Astrocyte of the spinal cord (primary cell): ENCODE measurements at places on chromosomes 11 and 22.

GRCh38 chr11:13942971-13943381, 19.5 kb upstream of the SPON1 start:
- peak; percentile 66 for DNase-seq

DNA sequence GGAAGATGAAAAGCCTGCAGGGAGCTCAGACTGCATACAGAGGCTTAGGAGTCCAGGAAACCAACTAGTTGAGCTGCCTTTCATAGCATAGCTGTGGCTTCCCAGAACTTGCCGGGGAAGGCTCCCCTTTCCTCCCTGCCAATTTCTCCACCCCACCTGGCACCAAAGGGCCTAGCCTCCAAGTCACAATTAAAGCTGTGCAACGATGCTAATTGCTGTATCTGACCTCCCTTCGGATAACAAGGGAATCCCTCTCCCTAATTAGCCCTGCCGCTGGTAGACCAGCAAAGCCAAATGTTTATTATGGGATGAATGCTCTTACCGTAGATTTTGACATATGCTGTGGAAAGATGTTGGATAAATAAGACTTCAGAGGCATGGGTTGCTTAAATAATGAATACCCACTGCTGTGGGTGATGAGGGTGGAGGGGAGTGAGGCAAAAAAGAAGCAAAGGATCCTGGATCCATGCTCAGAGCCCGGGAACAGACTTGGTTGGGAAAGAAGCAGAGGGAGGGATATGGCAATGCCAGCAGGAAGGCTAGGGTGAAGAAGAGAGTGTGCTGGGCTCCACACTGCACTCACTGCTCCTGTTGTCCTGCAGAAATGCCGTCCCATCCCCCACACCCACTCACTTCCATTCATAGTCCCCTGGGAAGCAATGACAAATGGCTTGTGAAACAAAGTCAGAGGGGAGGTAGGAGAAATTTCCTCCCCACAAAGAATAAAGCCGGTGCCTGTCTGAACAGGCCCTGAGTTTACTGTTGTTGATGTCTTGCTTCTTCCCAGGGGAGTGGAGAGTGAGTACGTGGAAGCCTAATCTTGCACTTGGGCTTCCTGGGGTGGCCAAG, 608.1 kb upstream of the CADM1 start:
- DNase-seq: no peak

DNA sequence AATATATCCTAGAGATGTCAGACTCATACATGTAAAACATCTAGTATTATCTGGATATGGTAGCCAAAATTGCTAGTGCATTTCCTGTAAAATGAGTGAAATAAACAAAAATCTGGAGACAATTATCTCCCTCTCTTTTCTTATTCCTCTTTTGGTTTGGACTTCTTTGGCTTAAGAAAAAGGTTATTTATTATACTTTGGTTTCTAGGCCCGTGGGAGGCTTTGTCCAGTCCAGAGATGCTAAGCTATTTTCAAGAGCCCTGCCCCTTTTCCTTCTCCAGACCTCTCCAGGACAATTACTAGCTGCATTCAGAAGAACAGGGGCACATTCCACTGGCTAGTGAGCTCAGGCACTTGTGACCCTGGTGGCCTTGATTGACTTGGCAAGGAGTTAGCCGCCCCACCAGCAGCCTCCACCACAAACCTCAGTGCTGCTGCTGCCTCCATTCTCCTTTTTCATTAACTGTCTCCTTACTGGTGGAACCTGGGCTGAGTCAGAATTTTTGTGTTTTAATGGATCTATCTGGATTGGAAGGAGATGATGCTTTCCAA, 747.3 kb upstream of the TENM4 start:
- no peak for DNase-seq

DNA sequence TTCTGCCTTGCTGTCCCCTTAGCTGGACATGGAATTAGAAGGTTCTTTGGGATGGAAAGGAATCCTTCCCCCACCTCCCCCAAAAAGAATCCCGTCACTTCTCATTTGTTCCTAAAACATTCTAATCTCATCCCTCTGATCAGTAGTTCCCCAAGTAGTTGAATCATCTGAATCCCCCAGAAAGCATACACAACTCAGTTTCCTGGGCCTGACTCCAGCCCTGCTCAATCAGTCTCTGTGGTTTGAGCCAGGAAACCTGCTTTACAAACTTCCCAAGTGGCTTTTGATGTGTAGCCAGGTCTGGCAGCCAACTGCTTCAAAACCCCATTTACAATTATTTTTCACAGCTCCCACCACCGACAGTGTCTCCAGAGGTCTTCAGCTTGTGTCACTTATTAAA, 20.2 kb downstream of the C22orf31 start:
- DNase-seq: peak; percentile 85

DNA sequence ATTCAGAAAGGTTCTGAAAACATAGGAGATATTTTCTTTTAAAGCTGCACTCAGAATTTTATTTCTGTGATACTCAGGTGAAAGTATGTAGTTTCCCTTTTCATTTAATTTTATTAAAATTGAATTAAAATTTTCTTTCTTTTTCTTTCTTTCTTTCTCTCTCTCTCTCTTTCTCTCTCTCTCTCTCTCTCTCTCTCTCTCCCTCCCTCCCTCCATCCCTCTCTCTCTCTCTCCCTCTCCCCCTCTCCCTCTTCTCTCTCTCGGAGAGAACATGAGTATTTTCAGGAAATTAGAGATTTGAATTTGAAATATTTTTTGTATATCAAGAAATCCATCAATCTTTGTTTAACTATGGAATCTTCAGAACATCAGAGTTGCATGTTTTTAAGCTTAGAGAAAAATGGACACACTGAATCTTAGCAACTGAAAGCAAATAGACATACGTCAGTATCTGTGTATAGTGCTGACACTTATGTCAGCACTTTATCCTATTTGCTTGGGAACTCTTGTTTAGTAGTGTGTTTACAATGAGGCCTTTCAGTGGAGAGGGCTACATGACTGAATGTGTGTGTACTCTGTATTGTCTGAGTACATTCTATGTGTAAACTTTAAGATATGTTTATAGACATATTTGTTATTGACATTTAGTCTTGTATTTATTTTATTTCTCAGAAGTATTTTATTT, 44.5 kb downstream of the PDE3B start:
- DNase-seq: no peak

- no peak for DNase-seq
Measured at GRCh38 chr11:6489306-6489705, 7.8 kb upstream of the DNHD1 start.

GRCh38 chr22:25566898-25567235, 2.4 kb downstream of the GRK3 start:
- no peak for DNase-seq

GRCh38 chr11:74138572-74138971, 32.2 kb downstream of the C2CD3 start:
- DNase-seq: peak; percentile 98

GRCh38 chr22:25029181-25029580, 76.7 kb downstream of the KIAA1671 start:
- no peak for DNase-seq

DNA sequence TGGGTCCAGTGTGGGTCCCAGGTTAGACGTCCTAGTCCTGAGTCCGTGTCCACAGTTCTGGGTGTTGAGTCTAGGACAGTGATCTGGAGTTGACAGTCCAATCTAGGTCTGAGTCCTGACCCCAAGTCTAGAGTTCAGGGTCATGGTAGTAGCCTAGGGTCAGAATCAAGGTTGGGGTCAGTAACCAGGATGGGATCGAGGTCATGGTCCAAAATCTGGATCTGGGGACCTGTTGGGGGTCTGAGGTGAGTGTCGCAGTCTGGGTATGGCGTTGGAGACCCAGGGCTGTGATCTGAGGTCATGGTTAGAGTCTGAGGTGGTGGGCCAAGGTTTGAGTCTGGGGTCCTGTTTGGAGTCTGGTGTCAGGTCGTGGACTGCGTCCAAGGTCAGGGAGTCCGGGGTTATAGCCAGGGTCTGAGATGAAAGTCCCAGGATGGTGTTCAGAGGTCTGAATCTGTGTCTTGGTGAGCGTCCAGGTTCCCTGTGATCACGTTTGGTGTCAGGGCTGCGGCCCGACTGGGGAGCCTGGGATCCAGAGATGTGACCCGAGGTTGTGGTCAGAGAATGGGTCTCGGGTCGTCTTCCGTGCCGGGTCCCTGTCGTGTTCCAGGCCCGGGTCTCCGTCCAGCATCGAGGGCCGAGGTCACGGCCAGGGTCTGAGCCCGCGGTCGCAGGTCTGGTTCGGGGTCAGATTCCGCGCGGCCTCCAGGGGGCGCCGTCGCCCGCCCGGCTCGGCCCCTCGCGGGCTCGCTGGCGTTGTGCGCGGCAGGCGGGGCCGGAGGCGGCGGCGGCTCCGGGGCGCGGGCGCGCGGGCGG, 432 bp upstream of the GRK2 start:
- no peak for DNase-seq

- DNase-seq: no peak
Measured at GRCh38 chr22:44455963-44456358, 42.1 kb downstream of the RTL6 start.

DNA sequence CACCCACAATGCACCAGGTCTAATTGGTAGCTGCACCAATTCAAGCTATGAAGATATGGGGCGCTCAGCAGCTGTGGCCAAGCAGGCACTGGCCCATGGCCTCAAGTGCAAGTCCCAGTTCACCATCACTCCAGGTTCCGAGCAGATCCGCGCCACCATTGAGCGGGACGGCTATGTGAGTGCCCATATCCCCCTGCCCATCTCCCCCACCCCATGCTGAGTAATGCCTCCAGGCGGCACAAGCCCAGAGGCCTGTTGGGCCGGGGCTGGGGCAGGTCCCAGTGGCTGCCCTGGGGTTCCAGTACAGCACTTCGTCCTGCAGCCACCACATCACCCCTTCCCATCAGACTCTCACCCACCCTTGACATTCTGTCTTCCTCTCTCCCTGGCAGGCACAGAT, 21.5 kb downstream of the POLR3H start:
- DNase-seq: no peak

DNA sequence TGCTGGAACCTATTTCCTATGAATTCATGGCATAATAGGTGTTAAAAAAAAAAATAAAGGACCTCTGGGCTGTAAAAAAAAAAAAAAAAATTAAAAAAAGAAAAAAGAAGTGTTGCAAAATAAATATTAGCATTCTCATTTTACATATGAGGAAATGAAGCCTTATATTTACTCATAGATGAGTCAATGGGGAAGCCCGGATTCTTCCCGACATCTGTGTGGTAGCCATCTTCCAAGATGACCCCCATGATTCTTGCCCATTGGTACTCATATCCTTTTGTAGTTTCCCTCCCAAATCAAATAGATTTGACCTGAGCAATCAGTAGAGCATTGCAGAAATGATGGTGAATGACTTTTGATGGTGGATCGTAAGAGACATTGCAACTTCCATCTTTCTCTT, 3.0 kb upstream of the SWAP70 start:
- DNase-seq: no peak

DNA sequence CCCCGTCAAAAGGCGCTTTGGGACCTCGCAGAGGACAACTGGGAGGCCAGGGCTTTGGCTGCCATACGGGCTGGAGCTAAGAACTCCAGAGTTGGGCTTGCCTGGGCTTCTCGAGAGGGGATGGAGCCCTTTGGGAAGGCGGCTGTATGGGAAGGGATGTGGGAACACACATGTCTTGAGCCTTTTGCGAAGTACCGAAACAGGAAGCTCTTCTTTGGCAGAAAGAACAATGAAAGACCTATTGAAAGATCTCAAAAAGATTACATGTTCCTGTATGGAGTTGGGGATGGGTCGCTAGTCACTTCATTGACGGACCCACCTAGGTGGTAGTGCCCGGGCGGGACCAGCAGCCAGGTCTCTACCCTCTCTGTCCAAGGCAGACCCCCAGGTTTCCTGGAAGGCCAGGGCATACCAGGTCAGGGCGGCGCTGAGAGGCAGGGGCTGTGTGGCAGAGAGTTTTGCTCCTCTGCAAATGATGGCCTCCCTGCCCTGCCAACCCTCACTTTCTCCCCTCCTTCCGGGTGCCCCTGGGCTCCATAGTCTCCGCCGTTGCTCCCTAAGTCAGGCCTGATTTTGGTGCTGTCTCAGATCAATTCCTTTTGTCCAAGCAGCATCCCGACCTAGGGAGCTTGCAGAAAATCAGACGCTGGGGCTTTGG, 1.0 kb downstream of the ST14 start:
- no peak for DNase-seq

GRCh38 chr11:111454561-111455192, 57.5 kb downstream of the BTG4 start:
- DNase-seq: peak; percentile 60

GRCh38 chr11:108926171-108926840, 261.4 kb downstream of the DDX10 start:
- DNase-seq: no peak

- DNase-seq: no peak
Measured at GRCh38 chr22:42928969-42929837, 72.1 kb upstream of the ARFGAP3 start.

- no peak for DNase-seq
Measured at GRCh38 chr11:15197696-15198095, 83.0 kb downstream of the INSC start.

DNA sequence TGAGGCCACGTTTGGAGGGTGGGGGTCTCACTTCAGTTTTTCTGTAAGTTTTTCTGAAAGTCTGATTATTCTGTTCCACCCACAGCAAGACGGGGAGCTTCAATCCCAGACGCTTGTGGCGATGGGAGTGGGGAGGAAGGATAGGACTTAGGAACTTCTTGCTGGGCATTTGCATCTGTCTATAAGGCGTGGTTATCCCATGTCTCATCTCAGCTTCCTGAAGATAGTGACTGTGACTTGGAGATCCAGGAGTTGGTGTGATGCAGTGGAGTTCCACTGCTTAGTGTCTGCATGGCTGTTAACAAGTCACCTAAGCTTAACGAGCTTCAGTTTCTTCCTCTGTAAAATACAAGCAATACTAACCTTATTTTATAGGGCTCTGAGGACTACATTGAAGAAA, 58.9 kb upstream of the BARX2 start:
- no peak for DNase-seq

DNA sequence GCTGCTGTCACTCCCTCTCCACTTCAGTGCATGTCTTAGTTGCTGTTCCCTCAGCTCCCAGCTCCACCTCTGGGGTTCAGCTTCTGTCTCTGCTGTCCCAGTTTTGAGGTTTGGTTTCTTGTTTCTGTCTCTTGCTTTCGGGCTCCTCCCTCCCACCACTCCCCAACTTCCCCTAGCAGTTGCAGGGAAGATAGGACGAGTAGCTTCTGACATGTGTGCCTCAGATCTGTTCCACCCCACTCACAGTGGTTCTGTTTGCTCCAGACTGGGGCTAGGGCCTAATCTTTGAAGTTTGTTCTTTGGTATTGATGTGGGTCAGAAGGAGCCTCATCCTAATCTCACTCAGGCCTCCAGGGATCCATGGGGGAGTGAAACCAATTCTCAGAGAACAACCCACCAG, 2.6 kb upstream of the RRM1 start:
- DNase-seq: no peak

DNA sequence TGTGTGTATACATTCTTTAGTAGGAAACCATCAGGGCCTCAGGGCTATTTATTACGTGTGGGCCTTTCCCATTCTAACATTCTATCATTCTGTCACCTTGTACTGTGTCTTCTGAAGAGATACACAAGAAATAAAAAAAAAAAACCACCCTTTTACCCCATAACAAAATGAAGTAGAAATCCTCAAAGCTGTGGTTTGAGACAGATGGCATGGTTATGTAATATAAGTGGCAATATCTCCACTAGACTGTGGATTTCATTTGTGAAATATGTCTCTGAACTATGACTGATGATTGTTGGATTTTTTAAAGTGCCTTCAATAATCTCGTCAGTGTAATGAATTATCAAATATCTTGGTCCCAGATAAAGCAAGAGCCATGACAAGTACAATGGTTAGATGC, 150.0 kb upstream of the BLID start:
- DNase-seq: no peak

- no peak for DNase-seq
Measured at GRCh38 chr11:8332196-8332595, 68.5 kb upstream of the LMO1 start.

GRCh38 chr22:21612858-21613257, 17.0 kb downstream of the YDJC start:
- DNase-seq: no peak

- DNase-seq: peak; percentile 29
Measured at GRCh38 chr11:134915212-134915611, 503.2 kb upstream of the B3GAT1 start.
